Urothelium cell line (cell line): ENCODE measurements at places on chromosomes 4 and X.
A peak's percentile ranks its signal among the peaks of the same experiment; 100 is the strongest.

DNA sequence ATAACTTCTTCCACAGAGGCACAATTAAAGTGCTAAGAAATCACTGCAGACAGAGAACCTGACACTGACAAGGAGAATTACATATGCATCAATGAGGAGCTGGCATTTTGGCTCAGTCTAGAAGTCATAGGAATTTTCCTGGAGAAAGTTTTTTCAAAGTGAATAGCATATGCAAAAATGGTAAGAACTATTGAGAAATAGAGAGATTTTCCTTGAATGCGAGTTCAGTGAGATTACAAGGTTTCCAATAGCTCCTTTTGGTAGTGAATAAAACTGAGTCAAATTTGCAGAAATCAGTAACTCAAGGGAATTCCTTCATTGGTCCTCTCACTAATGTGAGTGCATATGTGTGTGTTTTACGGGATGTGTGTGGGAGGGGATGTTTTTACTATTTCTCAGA lies 557.5 kb downstream of the PPARGC1A start:
- DNase-seq = no peak

GRCh38 chrX:149877636-149878035 lies 3.3 kb upstream of the MAGEA8 start:
- DNase-seq = peak; percentile 8

GRCh38 chr4:108917255-108917654 lies 154.4 kb upstream of the ETNPPL start:
- no peak for DNase-seq

DNA sequence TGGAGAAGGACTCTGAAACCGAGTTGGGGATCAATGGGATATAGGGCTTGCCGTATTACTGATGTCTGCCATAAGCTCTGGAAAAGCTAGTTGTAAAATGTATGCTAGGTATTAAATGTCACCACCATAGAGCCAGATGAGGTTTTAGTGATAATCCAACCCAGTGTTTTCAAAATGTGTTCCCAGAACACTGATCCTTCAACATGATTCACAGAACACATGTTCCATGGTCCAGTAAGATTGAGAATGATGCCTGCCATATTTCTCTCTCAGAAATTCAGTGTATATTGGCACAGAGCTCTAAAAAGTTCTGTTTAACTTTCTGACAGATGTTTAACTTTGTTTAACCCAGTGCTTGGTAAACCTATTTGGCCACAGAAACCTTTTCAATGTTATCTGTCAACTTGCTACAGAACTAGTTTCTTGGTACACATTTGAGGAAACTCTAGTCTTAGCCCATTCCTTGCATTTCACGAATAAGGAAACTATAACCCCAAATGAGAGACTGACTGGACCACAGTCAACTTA lies 160.2 kb downstream of the PALLD start:
- no peak for DNase-seq

DNA sequence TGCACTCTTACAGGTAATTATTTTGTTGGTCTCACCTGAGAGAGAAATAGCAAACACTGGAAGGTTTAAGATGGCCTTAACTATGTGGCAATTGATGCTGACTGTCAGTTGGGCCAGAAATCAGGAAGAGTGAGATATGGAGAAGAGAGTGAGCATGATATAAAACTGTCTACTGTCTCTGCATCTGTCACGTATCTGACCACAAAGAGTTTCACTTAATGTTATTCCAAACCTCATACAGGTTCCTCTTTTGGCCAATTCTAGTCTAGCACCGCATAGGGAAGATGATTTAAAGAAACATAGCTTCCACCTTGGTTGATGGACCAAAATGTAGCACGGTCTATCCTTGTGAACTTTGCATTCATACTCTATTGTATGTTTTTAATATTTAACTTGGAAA lies 381.0 kb upstream of the BOD1L1 start:
- DNase-seq = no peak

DNA sequence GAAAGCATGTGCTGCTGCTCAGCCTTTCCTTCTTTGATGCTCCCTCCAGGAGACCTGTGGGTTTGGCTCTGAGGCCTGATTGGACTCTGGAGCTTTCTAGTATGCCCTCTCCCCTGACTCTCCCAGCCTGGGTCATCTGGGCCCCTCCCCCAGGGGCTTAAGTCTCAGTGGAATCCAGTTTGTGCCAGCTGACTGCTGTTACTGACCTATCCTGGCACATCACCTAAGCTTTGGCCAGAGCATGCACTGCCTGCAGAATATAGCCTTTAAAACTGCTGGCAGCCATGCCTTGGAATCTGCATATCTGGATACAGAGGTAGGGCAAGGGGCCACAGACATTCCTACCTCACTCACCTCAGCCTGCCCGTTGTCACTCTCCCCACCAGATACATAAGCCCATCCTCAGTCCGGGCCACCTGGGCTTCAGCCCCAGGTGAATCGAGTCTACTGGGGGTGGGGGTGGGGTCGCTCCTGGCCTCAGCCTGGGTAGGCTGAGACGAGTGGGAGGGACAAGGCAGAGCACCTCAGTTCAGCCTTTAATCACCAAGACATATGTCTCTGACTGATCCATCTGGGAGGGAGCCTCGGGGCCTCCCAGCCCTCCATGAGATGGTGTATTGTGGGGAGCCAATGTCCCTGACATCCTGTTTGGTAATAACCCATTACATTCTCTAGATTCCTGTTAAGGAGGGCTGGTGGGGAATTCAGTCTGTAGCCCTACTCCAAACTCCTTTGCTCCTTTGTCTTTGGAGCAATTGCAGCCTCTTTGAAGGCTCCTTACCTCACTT lies 61.2 kb downstream of the STARD8 start:
- no peak for DNase-seq

DNA sequence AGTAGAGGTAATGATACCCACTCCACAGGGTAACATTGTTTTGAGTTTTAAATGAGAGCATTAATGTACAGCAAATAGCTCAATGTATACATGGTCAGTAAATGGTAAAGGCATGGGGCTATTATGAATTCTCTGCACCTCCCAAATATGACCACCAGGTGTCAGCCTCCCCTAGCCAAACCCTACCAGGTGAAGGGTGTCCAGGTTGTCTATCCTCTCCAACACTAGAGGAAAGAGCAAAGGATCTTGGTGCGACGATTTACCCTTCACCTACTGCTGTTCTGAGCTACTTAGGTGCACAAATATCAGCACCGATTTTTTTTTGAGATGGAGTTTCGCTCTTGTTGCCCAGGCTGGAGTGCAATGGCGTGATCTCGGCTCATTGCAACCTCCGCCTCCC lies 26.5 kb upstream of the XIAP start:
- DNase-seq = peak; percentile 13

DNA sequence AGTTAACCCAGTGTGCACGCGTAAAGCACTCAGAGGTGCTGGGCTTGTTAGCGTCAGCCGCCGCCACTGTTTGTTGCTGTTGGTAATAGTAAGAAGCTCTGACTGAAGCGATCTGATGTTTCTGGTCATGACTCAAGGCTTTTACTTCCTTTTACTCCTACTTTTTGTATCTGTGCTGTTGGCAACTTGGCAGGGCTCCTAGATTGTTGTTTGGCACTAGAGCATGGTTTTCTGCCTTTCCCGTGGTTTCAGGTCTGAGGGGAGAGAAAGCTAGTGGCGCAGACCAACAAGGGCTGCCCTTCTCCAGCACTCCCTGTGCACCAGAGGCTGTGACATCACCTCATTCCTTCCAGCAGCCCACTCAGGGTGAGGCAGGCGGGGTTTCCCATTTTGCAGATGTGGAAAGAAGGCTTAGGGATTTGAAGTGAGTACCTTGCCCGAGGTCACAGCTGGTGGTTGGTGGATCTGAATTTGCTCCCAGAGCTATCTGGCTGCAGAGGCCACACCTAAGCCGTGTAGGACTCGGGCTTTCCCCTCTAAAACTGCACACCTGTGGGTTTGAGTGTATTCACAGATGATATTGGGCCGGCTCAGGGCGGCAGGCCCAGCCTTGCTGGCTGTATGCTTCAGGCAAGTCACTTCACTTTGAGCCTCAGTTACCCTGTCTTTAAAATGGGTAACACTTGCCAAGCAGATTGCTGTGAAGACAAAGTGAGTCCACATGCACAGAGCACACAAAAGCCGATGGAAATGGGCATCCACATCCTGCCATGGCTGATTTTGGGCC lies 51.2 kb upstream of the TADA2B start:
- DNase-seq = no peak

DNA sequence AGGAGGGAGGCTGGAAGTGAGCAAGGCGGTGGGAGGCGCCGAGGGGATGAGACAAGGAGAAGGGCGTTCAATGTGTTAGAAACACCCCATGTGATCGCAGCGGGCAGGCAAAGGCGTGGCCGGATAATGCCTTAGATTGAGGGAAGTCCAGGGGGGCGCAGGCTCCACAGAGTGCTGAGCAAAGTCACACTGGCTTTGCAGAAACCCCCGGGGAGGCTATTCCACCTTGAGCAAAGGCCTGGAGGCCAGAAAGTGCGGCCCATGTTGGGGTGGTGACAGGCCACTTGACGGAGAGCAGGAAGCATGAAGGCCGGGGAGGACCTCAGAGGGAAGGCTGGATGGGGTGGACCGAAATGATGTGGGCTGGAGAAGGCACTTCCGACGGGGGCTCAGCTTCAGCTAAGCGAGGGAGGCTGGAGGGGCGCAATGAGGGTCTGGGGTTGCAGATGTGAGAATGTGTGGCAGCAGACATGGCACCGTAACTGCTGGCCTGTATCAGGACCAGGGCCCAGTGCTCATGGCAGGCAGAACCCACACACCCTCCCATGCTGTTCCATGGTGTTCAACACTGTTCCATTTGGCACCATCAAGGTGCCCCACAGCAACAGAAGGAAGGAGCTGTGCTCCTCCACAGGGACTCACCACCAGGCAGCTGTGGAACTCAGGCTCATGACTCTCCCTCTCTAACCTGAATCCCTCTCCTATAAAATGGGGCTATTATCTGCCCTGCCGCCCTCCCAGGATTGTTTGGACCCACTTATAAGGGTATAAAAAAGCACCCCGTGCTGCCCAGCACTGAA lies 50.3 kb downstream of the HMX1 start:
- no peak for DNase-seq

DNA sequence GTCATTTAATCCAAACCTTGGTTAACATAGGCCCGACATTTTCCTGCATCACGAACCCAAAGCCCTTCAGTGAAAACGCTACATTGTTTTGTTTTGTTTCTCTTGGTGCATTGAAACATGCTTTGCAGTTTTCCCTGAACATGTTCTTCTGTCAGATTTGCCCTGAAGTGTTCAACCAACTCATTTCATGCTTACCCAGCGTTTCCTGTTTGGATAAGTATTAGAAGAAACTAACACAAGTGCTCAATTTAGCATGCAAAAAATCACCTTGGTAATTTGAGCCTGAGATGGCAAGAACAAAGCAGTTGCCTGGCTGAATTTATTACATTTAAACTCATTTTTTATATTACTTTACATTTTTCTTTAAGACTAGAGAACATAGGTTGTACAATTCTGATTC lies 160.1 kb upstream of the VCX3A start:
- DNase-seq = no peak

- no peak for DNase-seq
Measured at GRCh38 chrX:21708116-21708515, 49.8 kb downstream of the SMPX start.

GRCh38 chr4:55255179-55255578 lies 90.9 kb upstream of the SRD5A3 start:
- DNase-seq = no peak

DNA sequence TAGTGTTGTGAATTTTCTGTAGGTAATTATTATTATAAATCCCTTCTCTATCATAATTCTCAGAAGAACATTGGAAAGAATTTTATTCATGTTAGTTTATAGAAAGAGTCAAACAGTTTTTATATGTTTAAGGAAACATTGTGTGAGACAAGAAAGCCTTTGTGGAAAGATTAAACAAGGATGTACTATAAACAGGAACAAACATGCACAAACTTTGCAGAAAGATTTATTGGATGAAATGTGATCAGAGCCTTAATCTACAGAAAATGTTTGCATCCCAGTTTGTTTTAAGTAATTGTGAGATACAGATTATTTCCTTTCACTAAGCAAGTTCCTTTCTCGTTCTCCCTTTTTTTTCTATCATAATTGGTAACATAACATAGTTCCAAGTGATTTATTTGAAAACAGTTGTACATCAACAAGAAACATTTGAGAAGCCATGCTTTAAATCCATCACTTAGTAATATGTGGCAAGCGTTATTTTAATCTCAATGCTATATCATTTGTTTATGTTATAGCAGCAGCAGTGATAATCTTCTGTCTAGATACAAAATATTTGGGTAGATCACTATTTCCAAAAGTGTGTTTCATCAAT lies 129.4 kb downstream of the SLC4A4 start:
- no peak for DNase-seq

- DNase-seq = no peak
Measured at GRCh38 chr4:125388613-125389012, 73.9 kb downstream of the FAT4 start.

DNA sequence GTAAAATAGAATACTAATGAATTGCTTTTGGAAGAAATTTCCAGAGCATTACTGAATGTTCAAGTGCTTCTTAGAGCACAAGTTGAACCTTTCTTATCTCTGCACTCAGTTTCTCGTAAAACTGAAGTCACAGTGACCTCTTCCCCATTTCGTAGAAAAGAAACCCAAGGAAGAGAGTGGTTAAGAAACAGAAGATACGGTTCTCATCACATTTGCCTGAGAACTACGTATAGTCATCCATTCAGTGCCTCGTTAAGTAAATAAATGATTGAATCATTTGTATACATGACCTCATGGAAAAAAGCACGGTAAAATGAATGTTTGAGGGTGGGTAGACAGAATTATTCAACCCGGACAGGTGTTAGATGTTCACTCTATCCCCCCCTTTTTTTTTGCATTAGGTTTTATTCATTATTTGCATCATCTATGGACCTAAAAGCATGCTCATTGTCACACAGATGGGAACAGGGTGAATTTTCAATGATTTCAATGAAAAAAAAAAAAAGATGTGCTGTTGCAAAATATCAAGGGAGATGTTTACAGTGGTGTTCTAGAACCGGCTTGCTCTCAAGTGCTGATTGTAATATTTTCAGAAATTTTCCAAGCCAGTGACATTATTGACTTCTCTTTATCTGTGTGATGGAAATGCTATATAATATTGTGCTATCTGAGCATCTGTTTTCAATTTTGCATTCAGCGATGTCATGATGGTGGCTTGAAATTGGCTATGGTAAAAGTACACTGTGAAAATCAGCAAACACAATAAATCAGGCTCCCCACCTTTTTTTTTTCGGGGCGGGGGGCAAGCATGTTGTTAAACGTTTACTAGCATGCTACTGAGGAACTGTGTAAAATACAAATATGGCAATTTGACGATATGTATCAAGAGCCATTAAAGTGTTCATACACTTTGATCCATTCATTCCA lies 4.3 kb downstream of the RHOH start:
- no peak for DNase-seq

- no peak for DNase-seq
Measured at GRCh38 chrX:134631426-134632346, 26.6 kb downstream of the PLAC1 start.

DNA sequence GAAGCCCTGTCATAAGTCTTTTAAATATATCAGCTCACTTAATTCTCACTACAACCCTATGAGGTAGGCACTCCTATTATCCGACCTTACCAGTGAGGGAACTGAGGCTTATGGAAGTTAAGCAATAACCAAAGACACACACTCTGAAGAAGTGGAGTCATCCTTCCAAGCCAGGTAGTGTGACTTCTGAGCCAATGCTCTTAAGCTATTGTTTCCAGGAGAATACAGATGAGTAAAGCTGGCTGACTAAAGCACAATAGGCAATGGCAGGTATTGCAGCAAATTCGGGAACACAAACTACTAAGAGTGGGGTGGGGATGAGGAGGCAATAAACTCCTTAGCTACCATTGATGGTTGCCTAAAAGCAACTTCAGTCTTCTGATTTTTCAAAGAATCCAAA lies 81.8 kb upstream of the KIT start:
- no peak for DNase-seq

GRCh38 chr4:125097729-125098128 lies 217.0 kb upstream of the FAT4 start:
- no peak for DNase-seq

- DNase-seq = no peak
Measured at GRCh38 chr4:73711989-73712388, 28.4 kb upstream of the CXCL8 start.
